ENCODE measurements at places on chromosomes 11 and 22.

DNA sequence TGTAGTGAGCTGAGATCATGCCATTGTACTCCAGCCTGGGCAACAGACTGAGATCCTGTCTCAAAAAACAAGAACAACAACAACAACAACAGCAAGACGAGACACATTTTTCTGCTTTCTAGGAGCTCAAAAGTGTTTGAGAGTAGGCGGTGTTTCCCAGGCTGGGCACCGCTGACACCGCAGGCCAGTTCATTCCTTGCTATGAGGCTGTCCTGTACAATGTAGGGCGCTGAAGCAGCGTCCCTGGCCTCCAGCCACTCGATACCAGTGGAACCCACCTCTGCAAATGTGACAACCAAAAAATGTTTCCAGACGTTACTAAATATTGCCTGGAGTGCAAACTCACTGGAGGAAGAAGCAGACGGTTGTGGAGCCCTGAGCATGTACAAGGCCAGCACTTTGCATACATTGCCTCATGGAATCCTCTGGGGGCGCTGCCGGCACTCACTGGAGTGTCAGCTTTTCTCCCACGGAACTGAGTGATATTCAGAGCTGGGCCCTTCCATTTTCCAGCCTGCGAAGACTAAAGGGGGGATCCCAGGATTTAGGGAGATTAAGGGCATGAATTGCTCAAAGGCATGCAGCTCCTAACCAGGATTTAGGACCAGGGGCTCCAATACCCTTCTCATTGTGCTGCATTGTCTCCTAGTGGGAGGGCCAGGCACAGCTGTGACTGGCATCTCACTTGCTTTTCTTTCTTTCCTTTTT is 5.8 kb upstream of the MIEF1 start:
- DNase-seq: peak; percentile 44

DNA sequence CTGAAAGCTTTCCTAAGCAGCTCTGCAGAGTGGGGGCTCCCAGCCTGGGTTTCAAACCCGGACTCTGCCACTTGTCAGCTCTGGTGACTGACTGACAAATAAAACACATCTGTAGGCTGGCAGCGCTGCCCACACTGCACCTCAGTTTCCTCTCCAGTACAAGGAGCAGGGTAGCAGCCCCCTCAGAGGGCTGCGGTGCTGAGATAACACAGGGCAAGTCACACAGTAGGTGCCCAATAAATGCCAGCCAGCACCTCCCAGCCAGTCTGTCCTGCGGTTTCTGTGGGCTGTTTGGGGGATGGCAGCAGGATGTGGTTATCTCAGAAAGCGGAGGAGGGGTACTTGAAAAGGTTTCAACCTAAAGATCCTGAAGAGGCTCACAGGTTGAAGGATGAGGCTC is 1.5 kb downstream of the SYT12 start:
- DNase-seq: peak; percentile 40

GRCh38 chr11:121591405-121592033 is 138.8 kb upstream of the SORL1-AS1 start:
- peak; percentile 84 for DNase-seq

DNA sequence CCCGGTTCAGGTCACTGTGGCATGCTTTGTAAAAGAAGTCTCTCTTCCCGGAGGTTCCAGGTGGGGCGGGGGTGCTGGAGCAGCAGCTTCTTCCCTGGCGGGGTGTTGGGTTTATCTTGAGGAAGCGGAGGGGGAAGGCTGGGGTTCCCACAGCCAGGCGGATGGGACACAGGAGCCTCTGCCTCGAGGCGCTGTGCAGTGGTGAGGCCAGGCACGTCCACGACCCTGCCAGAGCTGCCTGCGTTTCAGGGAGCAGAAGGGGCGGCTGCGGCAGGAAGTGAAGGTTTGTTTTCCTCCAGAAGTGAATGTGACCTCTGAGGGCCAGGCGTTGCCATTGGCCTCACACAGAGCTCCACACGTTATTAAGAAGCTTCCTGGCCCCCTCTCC is 20.1 kb upstream of the ADORA2A start:
- DNase-seq: no peak

DNA sequence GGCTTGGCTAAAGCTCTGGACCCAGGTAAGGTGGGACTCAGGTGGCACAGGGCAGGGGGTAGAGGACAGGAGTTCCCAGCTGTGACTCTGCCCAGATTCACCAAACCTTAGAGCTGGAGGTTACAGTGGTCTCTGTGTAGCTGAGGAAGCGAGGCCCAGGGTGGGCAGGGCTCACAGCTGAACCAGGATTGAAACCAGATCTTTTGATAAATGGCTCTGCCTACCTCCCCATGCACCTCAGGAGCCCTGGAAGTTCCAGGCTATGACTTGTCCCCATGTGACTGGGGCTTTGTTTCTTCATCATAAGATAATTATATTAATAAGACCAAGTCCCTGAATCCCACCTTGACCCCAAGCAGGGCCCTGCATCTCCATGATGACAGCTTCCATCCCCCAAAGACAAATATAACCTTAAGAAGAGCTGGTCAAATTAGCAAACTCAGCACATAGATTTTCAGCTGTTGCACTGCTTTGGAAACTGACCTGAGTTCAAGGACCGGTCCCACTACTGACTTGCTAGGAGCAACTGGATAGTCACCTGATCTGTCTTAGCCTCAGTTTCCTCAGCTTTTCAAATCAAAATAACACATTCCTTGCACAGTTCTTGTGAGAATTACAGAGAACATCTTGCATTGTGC is 21.3 kb upstream of the TSKU start:
- DNase-seq: no peak

- no peak for DNase-seq
These were observed 35.0 kb downstream of the SGSM3 start for GRCh38 chr22:40405178-40406062.

GRCh38 chr22:40665312-40665711 is 14.0 kb upstream of the MCHR1 start:
- DNase-seq: no peak

DNA sequence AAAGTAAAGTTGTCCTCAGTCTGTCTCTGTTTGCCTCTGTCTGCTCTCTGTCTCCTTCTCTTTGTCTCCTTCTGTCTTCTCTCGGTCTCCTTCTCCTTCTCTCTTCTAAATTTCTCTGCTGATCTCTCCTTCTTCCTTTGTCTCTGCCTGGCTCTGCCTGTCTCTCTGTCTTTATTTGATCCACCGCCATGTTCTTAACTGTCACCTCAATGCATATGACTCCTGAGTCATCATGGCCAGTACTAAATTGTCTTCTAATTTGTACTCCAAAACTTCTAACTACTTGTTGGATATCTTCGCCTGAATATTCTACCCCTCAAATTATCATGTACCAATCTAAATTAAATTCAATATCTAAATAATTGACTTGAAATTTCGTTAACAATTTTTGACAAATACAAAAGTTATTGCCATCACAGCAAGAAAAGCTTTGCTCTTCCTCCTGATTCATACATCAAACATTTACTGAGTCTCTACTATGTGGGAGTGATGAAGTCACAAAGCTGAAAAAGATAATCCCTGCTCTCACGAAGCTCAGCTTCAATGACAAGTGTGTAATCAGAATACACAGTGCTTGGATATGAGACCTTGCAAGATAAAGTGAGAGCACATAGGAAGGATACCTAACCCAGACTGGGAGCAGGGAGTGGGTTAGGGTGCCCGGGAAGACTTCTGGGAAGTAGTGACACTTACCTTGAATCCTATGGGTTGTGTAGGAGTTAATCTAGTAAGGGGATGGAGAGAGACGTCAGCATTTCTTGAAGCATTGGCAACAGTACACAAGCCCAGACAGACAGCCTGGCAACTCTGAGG is 193.0 kb downstream of the MAML2 start:
- no peak for DNase-seq

GRCh38 chr11:9601037-9601875 is 27.8 kb downstream of the WEE1 start:
- DNase-seq: peak; percentile 71

DNA sequence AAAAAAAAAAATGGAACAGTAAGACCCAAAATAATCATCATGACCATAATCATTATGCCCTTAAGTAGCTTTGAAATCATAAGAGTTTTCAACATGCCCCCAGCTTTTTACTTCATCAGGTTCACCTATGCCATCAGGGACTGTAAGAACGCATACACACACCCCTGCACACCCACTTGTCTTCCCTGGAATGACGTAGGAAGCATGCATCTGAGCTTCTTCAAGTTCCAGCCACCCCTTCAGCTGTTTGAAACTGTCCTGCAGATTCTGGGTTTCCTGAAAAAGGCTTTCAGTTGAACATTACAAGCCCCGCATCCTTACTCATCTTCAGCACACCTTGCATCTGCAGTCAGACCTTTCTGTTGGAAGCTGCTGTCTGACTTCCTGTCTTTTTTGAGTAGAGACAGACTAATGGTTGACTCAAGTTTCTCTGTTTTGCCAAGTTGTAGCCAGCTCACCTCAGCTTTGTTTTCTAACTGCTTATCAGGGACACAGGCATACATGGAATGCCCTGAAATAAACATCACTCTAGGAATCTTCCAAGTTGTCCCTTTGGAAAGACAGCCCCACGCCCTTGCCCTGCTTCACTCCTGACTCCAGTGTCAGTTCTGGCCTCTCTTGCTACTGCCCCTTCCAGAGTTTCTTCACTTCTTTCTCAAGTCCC is 37.0 kb downstream of the ARHGAP1 start:
- DNase-seq: no peak

Measured in CD4-positive, alpha-beta T cell treated with Interleukin-15 for 4 hours (primary cell).